PC-9 (cell line): ENCODE measurements at places on chromosomes 3 and 15. TPM values are rescaled to one million over a fixed set of nuclear protein-coding genes. Genes with fewer than 3 reads are reported as not detected.

DNA sequence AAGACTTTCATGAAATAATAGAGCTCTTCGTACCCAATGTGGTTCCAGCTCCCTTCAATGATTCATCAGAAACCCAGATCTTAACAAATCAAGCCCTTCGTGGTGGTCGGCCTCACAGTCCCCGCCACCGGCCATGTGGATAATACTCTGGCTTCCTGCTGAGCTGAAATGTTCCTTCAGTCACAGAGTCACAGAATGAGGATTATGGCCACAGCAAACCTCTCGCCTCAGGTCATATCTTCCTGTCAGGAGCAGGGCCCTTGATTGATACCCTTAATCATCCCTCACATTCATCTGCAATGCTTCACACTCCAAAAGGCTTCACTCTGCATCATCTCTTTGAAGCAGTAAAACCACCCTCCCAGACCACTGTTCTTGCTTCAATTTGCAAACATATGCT, 452.6 kb downstream of the OCA2 start:
- no peak for DNase-seq

DNA sequence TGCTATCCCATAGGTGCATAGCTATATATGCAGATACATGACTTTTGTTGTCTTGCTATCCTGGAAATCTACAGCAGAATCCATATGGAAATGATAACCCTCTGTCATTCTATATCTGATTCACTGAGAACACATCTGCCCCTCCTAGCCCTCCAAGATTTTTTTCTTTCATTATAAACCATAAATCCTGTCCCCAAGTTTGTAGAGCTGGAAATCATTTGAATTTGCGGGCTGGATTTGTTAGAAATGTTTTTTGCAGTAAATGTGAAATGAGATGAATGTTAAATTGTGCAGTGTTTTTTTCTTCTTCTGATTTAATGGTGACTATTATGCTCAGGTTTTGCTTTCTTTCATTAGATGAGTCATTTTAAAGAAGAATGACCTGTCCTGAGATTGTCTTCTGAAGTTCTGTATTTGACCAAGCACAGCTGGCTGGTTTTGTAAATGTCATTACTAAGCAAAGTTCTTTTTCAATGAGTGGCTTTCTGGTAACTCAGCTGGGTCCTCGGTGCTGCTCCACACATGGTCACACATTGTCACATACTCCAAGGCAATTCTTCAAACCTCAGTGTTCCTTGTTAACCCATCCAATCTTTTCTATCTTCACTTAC, 25.3 kb upstream of the ABHD17C start:
- no peak for DNase-seq

DNA sequence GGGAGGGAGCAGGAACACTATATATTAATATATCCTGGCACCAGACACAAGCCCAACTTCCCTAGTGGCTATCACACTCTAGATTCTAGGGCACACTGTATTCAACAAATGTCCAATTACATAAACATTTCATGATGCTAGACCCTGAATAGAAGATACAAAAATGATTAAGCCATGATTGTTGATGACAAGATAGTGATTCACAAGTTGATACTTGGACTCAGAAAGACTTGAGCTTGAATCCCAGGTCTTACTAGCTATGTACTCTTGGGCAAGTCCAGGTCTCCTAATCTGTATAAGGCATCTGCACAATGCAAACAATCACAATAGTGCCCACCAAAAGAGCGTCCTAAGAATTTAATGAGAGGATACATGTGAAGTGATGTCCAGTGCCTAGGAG, 10.0 kb upstream of the SNTN start:
- no peak for DNase-seq

DNA sequence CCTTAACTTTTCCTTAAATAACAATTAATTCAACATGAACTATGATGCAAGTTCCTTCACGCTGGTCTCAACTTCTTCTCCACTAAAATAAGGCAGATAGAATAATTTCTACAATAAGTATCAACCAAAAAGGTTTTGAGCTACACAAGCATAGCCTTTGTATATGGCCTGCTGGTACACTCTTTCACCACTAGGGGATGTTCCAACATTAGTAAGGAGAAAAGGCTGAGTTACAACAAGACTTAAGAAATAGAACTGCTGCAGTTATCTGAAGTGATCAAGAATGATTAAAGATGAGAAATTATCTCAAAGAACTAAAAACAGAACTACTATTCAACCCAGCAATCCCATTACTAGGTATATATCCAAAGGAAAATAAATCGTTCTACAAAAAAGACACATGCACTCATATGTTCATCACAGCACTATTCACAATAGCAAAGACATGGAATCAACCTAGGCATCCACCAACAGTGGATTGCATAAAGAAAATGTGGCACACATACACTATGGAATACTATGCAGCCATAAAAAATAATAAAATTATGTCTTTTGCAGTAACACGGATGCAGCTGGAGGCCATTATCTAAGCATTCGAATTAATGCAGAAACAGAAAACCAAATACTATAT, 14.4 kb downstream of the ATP13A3 start:
- DNase-seq = peak; percentile 31

DNA sequence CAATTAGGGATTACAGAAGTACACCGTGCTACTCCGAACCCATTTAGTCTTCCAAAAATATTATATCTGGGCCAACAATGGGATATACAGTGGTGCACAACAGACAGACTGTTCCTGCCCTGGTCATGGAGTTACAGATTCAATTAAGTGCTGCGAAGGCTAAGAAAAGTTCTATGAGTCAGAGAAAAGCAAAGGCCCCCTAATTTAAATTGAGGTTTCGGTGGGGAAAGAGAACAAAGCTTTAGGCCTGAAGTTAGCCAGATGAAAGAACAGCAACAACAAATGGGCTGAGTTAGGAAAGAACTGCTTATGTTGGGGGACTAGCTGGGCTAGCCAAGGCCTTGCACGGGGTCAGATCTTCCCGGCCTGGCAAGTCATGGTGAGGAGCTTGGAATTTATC, 131.8 kb downstream of the MDFIC2 start:
- no peak for DNase-seq

DNA sequence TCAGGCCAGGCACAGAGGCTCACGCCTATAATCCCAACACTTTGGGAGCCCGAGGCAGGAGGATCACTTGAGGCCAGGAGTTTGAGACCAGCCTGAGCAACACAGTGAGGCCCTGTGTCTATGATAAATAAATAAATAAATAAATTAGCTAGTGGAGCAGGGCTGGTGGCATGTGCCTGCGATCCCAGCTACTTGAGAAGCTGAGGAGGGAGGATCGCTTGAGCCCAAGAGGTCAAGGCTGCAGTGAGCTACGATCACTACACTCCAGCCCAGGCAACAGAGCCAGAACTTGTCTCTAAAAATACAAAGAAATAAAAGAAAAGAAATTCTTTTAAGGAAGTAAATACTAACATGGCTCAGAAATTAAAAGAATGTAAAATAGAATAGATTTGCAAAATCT, 91.8 kb downstream of the LIPC start:
- DNase-seq = no peak

DNA sequence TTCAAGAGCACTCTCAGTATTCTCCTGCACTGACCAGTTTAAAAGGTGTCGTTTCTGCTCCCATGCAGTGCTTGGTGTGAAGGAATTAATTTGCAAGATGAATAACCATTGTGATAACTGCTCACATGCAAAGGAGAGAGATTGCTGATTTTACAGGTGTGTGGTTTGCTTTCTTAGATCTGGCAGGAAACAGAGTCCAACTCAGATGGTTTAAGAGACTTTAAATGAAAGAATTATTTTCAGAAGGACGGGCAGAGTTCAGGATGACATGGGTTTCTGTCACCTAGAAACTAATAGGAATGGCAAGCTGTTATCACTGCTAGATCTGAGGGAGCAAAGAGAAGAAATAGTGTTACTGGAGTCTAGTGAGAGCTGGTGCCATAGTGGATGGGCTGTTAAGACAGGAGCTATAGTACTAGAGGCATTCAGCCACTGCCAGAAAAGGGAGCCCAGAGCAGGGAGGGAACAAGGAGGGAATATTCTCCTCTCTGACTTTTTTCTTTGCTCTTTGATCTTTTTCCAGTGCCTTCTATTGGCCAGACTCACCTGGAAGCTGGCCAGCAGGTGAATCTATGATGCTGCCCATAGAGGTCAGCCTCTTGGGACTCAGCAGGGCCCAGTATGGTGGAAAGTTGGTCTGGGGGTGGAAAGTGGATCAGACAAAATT, 14.9 kb downstream of the ATXN7 start:
- no peak for DNase-seq

DNA sequence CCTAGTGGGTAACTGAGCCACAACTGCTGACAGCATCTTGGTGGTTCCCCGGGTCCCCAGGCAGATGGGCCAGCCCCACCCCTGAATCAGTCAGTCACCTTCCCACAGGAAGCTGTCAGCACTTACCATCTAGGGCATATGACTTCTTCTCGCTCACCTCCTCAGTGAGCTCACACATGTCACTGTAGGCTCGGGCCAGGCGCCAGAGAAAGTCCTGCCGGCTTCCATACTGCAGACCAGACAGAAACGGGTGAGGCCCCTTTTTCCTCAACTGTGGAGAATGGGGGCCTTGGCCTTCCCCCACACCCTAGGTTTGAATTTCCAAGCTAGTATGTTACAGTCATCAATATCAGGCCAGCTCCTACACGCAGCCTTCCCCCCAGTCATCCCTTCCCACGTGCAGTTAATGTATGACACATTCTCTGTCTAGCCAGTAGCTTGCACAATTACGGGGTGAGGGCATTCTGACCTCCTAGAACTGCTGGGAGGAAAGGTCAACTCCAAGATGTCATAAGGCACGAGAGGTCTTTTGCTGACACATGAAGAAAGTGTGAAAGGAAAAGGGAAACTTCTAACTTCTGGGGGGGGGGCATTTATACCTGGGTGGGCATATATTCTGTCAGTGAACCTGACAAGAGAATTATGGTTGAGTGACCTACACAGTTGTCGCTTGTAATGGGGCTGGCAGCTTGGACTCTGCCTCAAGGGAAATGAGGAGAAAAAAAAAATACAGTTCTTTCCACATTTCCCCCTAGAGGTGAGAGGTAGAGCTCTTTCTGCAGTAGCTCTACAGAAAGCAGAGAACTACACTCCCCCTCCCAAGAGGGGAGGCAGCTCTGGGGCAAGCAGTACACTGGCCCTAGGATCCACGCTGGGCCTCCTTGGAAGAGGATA, 10.9 kb downstream of the RMDN3 start:
- DNase-seq = no peak

GRCh38 chr3:39850716-39851032, 41.3 kb downstream of the MYRIP start:
- no peak for DNase-seq

DNA sequence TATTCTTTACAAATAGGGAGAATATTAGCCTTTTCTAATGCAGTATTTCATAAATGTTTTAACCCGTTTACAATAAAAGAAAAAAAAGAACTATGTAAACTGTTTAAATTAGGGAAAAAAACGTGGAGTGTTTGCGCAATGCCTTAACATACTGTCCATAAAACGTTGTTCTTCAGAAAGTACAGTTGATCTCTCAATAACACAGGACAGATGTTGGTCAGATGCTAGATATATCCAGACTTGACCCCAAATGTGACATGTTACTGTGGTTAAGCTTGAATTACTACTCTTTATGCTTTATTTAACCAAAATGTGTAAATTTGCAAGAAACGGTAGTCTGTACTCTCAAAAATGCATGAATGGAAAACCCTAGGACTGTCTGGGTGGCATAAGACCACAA, 110.3 kb downstream of the PLOD2 start:
- no peak for DNase-seq

GRCh38 chr3:141070229-141070628, 19.1 kb downstream of the SPSB4 start:
- DNase-seq = no peak

DNA sequence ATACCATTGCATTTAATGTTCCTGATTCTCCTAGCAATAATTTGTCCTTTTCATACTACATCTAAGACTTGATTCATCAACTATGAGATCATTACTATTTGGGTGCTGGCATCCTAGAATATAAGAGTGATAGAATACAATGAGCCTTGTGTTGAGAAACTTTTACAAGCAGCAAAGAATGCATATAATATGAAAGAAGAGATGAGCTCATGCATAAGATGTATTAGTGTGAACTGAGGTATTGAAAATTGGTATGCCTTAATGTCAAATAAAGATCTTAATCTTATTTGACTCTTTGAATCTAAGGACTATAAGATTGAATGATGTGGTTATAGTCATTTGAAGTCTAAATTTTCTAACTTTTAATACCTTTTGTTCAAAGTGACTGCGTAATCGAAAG, 220.0 kb upstream of the ARHGEF26 start:
- DNase-seq = peak; percentile 66

- no peak for DNase-seq
Measured at GRCh38 chr15:33834892-33835743, 133.2 kb upstream of the CHRM5 start.

- DNase-seq = no peak
Measured at GRCh38 chr15:90072978-90073640, 29.2 kb downstream of the IDH2 start.

DNA sequence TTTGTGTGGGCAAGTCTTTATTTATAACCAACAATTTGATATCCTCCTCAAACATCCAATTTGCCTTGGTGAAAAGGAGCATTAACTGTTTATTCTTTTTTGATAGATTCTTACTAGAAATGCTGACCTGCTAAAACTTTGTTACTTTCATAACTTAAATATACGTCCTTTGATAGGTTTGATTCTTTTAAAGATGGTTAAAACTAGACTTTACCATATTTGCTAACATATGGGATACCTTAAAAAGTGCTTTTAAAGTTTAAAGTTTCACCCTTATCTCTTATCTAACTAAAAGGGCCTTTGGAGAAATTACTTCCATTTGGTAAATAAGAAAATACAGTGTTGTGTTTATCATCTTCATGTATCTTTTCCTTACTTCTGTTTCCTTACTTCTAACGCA, 266.6 kb upstream of the UBE2E1 start:
- DNase-seq = no peak

DNA sequence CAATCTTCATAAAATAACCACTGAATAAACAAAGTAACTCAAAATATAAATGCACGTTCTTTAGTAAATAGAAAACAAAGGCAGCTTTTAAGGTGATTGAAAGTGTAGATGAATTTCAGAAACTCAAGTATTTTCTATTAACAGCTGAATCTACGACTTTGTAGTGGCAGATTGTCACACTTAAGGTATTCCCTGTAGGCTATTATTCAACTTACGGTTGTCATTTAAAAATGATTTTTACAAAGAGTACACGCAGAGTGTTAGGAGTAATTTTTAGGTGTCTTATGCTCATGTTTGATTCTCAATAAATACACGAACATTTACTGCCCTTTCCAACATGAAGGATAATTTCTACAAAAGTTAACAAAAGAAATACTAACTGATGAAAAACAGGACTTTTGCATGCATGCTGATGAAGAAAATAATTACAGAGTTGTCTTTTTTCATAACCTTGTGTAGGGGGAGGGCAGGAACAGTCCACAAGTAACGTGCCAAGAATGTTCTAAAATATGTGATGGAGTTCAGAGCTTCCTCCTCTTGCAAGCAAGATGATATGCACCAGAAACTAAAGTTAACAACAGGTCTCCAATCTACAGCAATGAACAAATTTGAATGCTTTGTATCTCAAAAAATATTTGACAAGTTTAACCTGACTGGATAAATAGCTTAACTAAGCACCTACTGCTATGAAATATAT, 16.7 kb downstream of the DCBLD2 start:
- no peak for DNase-seq

MYO1E gene
- 156 and 213 TPM in 2 replicates for total RNA-seq

IQCF5 gene
- total RNA-seq = not detected in 2 replicates

DPPA2 gene
- not detected in 2 replicates for total RNA-seq

CKMT1A gene
- 0.95 and 1.5 TPM in 2 replicates for total RNA-seq

EPHA3 gene
- not detected in 2 replicates for total RNA-seq

NRROS gene
- total RNA-seq = 2.2 and 3.1 TPM in 2 replicates

FETUB gene
- total RNA-seq = not detected in 2 replicates
